T-cell (primary cell): ENCODE measurements at places on chromosomes 5 and 9. TPM values are rescaled to one million over a fixed set of nuclear protein-coding genes. Genes with fewer than 3 reads are reported as not detected.

- no peaks in the 10 kb centered on the region for H3K36me3 ChIP-seq
- DNase-seq, result no peak
- H3K27ac ChIP-seq, result no peak overlapping the region
- H3K4me1 ChIP-seq, result no peaks in the 10 kb centered on the region
- no peak overlapping the region for H3K4me3 ChIP-seq
These were observed 59.2 kb upstream of the IRX2 start for GRCh38 chr5:2810644-2811043.

DNA sequence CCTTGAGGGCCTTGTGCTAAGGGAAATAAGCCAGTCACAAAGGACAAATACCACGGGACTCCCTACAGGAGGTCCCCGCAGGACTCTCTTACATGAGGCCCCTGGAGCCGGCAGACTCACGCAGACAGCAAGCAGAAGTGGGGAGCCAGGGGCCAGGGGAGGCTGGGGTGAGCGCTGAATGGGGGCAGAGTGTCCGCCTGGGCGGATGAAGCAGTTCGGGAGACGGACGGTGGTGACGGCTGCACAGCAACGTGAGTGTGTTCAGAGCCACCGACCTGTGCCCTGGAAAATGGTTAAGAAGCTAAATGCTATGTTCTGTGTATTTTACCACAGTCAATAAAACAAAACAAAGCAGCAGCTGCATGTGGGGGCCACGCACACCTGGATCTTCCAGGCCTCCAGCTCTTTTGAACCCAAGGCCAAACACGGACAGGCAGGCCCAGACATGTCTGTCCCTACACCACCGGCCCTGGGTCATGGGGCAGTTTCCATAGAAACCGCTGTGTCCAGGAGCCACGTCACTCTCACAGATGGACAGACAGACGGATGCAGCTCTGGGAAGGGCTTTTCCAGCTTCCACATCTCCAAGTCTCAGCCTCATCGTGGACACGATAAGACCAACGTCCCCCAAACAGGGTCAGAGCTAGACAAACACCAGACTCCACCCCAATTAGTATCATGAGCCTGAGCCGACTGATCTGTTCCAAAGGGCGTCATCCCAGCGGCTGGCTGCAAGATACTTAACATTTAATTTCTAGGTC, 103.9 kb downstream of the VAV2 start:
- no peak overlapping the region for H3K27ac ChIP-seq
- no peaks in the 10 kb centered on the region for H3K4me1 ChIP-seq
- no peaks in the 10 kb centered on the region for H3K27me3 ChIP-seq
- DNase-seq, result no peak
- no peaks in the 10 kb centered on the region for H3K36me3 ChIP-seq

DNA sequence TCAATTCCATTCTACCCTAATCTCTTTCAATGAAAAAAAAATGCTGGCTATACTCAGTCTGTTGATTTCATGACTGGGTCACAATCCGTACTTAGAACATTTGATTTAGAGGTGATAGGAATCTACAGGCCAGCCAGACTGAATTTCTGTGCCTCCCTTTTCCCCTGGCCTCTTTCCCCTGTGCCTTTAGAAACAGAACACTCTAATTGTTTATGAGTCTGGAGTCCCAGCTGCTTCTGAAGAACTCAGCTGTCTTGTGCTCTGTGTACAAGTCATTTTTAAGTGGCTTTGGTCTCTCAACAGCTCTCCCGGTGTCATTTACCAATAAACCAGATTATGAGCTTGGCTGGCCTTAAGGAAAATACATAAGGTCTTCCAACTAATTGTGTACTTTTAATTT, 94.1 kb upstream of the ITGA2 start:
- no peak overlapping the region for H3K4me3 ChIP-seq
- DNase-seq, result no peak
- H3K27ac ChIP-seq, result no peak overlapping the region
- no peaks in the 10 kb centered on the region for H3K27me3 ChIP-seq
- no peaks in the 10 kb centered on the region for H3K36me3 ChIP-seq

GRCh38 chr5:111603446-111603827, 91.1 kb upstream of the STARD4 start:
- no peaks in the 10 kb centered on the region for H3K36me3 ChIP-seq
- no peaks in the 10 kb centered on the region for H3K4me1 ChIP-seq
- no peak for DNase-seq
- no peak overlapping the region for H3K4me3 ChIP-seq
- no peak overlapping the region for H3K27ac ChIP-seq

Gene SLC1A3
- total RNA-seq, result not detected
